Activated CD4-positive, alpha-beta T cell treated with anti-CD3 and anti-CD28 coated beads for 48 hours (primary cell): ENCODE measurements at places on chromosomes 5 and 9.

- no peak for DNase-seq
These were observed 25.9 kb upstream of the CACNA1B start for GRCh38 chr9:137851516-137852267.

- no peak for DNase-seq
These were observed 203.4 kb upstream of the NMUR2 start for GRCh38 chr5:152608458-152608857.

DNA sequence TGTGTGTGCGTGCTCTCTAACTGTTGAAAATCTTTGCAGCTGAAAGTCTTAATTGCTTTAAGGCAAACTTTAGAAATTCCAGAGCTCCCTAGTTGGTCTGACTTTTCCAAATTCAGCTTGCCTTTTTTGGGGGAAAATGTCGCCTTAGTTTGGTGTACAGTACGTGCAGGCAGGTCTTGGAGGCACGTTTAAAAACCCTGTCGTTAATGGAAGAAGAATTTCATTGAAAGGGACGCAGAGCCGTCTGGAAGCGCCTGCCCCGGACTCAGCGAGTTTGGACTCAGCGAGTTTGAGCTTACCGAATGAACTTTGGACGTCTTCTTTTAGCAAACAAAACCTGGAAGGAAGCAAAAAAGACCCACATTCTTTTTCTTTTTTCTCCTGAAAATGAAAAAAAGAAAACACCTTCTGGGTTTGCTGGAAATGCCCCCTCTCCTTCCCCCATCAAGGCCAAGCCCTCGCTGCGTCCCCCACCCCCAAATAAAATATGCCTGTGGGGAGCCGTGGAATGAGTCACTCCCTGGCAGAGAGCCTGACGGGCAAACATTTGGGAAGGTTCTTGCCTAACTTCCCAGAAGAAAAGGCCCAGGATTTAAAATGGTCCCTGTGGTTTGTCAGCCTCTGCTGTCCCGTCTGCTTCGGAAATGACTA is 1.5 kb downstream of the NEK6 start:
- DNase-seq = no peak

DNA sequence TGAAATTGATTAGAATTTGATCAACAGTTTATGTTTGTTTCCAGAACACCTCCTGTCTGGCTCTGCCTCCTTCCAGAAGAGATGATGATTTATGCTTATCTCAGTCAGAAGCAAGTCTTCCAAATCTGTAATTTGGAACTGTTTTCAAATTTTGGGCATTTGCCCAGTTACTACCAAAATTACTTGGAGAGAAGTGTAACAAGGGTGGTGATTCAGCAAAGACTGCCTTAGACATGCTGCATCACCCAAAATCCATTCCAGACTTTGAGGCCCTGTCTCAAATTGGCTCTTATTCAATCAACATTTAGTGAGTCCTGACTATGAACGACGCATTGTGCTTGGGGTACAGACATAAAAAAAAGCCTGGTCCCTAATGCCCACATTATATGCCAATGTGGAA is 89.4 kb downstream of the SH3TC2 start:
- DNase-seq = no peak

DNA sequence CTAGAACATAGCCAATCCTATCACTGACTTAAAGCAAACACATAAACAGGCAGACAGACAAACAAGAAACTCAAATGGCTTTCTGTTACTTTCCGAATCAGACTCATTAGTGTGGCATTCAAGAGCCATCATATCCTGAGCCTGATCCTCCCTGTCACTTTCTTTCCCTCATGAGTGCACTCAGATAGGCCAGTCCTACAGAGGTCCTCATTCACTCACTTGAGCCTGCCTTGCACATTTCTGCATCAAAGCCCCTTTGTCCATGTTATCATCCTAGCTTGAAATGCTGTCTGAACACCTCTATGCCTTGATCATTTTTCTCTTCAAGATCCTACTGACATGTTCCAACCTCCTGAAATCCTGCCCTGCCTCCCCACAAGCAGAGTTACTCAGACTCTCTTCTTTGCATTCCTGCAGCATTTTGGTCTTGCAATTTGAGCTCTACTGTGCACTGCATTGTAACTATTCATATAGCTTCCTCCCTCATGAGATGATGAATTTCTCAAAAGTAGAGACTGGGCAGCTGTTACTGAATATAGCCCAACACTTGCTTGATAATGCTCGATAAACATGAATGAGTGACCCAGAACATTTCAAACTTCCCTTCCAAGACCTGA is 126.9 kb downstream of the PALM2AKAP2 start:
- no peak for DNase-seq

DNA sequence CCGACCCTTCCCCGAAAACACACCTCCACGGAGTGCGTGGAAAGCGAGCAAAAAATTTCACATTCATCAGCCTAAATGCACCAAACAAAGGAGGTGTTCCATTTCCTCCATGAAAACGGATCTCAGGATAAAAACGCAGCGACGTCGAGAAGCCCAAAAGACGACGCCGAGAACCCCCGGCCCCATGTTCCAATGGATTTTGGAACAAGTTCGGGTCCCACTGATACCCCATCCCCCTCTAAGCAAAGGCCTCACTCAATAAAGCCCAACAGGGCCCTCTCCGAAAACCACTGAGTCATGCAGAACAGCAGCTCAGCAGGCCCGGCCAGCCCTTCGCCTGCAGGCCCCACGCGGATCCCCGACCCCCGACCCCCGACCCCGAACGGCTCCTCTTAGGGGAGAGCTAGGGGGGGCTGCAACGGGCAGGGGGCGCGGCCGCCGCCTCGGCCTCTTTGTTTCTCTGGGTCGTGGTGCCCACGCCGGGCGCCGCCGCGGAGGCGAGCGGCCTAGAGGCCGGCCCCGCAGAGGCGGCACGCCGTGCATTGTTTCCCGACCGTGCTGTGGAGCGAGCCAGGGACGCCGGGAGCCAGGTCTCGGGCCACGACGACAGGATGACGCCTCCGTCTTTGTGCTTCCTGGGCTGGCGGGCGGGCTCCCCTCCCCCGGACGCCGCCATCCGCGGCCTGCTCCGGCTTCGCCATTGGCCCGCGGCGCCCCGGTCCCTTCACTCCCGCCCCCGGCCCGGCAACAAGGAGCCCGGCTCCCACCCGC is 915 bp downstream of the ZFAND5 start:
- DNase-seq = peak; percentile 78
